Mesenteric fat pad (tissue), 1 donor: ENCODE measurements at places on chromosomes 7 and 10.

GRCh38 chr10:96244354-96244753 lies 27.0 kb downstream of the BLNK start:
- DNase-seq = no peak

DNA sequence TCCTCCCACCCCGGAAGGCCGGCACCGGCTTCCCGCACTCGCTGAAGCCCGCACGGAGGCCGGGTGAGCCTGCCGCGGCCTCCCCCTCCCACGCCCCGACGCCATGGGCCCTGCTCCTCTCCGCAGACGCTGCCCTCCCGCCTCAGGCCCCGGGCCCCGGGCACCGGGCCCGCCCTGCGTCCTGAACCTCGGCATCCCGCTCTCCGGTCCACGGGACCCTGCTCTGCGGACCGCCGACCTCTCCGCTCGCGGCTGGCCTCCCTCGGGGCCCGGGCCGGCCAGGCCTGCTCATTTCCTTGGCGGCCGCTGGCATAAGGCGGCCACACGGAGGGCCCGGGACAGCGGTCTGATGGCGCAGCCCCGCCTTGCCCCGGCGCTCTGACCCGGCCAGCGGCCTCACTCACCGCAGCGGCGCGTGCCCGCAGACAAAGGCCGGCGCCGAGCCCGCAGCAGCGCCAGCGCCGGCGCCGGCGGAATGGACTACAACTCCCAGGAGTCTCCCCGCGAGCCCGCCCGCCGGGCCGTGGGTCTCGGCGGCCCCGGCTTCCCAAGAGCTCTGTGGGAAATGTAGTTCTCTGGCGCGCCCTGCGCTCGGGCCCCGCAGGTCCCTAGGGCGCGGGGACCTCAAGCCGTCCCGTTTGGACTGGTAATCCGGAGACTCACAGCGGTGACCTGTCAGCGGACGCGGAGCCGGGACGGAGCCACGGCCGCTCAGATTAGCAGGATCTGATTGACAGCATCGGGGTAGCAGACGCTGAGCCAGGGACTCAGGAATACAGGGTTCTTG lies at the start of gene ZNF32:
TSS of gene ZNF32 (minus strand) at position 484 of the 787 bp plus-strand sequence. CDS start 2,748 bp downstream, outside the sequence.
- peak; percentile 95 for DNase-seq

DNA sequence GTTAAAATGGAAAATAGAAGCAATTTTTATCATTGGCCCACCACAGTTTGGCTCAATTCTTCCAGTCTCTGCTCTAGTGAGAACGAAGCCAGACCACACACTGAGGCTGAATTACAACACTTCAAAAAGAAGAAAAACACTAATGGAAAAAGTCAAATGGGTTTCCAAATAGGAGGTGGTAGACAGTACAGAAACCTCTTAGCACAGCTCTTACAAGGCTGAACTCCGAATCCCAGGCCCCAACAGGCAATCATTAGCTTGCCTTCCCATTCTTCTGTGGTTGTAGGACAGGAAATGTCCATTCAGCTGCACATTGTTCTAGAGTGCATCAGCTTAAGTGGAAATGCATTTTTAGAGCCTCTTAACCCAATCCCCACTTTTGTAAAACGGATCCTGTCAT lies 115.1 kb upstream of the MEOX2 start:
- no peak for DNase-seq

DNA sequence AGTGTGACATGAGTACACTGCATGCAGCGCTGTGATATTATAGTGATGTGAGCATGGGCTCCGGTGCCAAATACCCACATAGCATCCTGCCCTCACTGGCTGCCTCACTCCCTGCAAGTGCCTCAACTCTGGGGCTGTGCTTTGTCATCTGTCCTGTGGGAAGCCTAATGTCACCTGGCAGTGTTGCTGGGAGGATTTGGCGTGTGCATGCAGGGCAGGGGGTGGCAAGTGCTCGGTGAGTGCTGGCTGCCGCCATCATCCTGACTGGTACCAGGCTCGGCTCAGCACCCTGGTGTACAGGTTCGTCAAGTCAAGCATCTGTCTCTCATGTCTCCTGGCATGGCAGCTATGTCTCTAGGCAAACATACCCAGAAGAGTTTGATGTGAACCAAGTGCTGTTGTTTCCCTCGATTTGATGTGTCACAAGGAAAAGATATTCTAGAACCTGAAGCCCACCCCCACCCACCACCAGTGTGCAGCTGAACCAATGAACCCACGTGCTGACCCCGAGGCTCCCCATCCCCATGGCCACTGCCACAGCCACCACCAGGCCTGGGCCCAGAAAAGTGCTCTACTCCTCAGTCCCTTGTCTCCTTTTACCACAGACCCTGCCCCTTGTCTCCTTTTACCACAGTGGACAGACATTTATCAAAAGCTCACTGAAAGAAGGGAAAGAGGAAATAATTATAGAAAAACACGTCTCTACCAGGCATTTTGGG lies 135.8 kb downstream of the MAPK8 start:
- DNase-seq = no peak

- DNase-seq = no peak
Observed at GRCh38 chr7:95482424-95482823, 3.3 kb upstream of the ASB4 start.

- no peak for DNase-seq
Observed at GRCh38 chr10:126502441-126502840, 114.2 kb upstream of the ADAM12 start.
